ENCODE measurements at places on chromosomes 13 and 19.

- no peak for DNase-seq
Observed at GRCh38 chr13:77515785-77516184, 19.7 kb upstream of the SCEL start.

- DNase-seq, result peak; percentile 37
Observed at GRCh38 chr19:2561895-2562294, 86.0 kb downstream of the GADD45B start.

DNA sequence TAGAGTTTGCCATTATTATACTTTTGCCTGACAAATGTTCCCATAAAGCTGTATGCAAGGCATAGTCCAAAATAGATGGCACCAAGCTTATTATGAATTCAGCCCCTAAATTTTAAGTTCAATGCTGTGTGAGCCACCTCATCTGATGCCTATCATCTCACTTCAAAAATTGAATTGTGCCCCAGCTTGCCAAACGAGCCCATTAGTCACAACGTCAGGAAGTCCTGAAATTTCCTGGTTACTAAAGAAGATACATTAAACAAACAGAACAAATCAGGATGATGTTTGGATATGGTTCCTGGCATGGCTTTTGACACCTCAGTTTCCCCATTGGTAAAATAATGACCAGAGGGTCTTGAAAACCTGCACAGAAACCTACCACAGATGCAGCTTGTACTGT, 147.5 kb upstream of the SOX21 start:
- no peak for DNase-seq

- DNase-seq, result no peak
Observed at GRCh38 chr13:103104340-103104739, 38.1 kb upstream of the SLC10A2 start.

All from stimulated activated CD8-positive, alpha-beta memory T cell treated with anti-CD3 and anti-CD28 coated beads, Interleukin-4, amount 100 ng/mL, for 4 hours (primary cell).